ENCODE measurements at places on chromosomes 7 and 10.

GRCh38 chr10:65950075-65950474 lies 975.8 kb upstream of the LRRTM3 start:
- DNase-seq, result no peak

GRCh38 chr10:127353544-127353943 lies 157.2 kb upstream of the INSYN2A start:
- no peak for DNase-seq

DNA sequence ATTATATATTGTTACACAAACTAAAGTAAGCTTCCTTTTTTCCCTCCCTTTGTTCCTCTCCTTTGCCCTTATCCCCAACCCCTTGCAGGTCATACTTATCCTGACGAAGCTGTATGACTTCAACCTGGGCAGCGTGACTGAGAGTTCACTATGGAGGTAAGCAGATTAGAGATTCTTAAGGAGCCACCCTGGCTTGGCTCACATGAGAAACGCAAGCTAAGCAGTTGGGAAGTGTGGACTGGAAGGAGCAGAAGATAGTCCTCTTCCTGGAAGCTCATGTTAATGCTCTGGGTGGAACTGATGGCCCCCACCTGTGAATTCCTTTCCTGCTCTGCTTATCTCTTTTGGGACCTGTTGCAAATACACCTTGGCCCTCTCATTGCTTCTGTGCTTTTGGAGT lies 201.6 kb downstream of the SORCS3 start:
- DNase-seq, result no peak

- no peak for DNase-seq
Observed at GRCh38 chr7:151882734-151883133, 5.8 kb upstream of the PRKAG2 start.

DNA sequence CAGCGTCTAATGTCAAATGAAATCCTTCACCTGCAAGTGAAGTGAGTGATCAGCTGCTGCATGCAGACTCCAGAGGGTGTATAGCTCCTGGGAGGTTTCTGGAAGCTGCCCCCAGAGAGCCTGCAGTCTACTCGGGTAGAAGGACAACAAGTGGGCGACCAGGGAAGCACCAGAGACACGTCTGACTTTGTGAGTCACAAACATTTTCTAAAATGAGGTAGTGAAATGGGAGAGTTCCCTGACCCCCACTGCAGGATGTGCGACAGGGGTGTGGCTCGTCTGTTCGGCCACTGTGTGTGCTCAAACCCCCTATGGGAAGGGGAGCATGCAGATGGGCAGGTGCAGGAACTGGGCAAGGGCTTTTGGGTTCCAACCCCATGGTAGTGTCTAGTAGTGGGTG lies 177.1 kb upstream of the PRKCQ start:
- no peak for DNase-seq

GRCh38 chr10:69224862-69225657 lies 4.9 kb downstream of the HKDC1 start:
- DNase-seq, result no peak

DNA sequence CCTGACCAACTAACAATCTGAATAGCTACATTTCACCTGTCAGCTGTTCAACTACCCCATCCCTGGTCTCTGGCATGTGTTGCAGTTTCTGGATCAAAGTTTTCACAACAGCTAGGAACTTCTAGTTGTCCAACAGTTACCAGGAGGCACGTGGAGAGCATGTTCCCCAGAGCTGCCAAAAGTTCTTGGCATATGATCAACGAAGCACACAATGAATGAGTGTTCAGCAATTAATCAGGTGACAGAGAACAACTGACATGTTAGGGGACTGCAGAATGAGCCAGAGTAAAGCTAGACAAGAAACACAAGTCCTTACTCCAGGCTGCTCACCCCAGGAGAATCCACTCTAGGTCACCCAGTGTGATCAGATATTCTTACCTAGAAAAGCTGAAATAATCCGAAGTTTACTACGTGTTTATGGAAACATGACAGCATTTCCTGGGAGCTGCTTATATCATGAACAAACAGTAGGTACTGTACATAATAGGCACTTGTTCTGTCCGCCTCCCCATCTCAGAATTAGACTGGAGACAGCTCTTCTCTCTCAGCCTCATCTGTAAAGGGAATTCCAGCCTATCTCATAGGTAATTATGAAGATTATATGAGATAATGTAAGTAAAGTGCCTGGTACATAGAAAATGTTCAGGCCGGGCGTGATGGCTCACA lies 50.6 kb downstream of the ZNF438 start:
- DNase-seq, result no peak

GRCh38 chr10:53029449-53029848 lies 256.9 kb upstream of the MBL2 start:
- no peak for DNase-seq

- no peak for DNase-seq
Observed at GRCh38 chr10:64091897-64092296, 570.7 kb downstream of the REEP3 start.

- DNase-seq, result no peak
Observed at GRCh38 chr10:37754538-37755323, 102.7 kb downstream of the ZNF248 start.
